ENCODE measurements at places on chromosomes 2 and 18.
A peak's percentile ranks its signal among the peaks of the same experiment; 100 is the strongest.

GRCh38 chr2:204535764-204536163 lies 9.5 kb upstream of the PARD3B start:
- no peak for DNase-seq

- DNase-seq: no peak
Observed at GRCh38 chr2:160411167-160411566, 82.4 kb downstream of the RBMS1 start.

DNA sequence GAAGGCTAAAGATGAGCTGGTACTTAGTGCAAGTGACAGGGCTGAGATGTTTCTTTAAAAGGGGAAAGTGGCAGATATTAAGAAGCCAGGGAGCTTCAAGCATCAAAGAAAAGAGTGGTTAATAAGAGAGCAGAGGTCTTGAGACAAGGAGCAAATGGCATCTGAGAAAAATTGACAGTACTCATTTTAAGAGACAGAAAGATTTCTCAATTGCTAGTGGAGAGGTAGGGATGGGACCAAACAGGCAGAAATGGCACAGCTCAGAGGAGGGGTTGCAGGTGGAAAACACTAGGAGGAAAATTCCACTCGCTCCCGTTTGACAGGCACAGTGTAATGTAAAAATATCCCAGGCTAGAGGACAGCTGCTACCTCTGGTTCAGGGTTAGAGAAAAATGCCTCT lies 593.4 kb upstream of the LRATD1 start:
- DNase-seq: no peak

GRCh38 chr2:120044336-120044735 lies 31.5 kb downstream of the EPB41L5 start:
- DNase-seq: no peak

- DNase-seq: no peak
Observed at GRCh38 chr2:232860593-232861241, 9.3 kb upstream of the SNORC start.

- DNase-seq: no peak
Observed at GRCh38 chr18:42614619-42615293, 500.7 kb downstream of the RIT2 start.

- no peak for DNase-seq
Observed at GRCh38 chr2:190843890-190844699, 36.5 kb upstream of the GLS start.

- DNase-seq: no peak
Observed at GRCh38 chr18:79275992-79276391, 119.7 kb upstream of the NFATC1 start.

- DNase-seq: no peak
Observed at GRCh38 chr2:36059691-36060090, 295.9 kb upstream of the CRIM1 start.

- peak; percentile 68 for DNase-seq
Observed at GRCh38 chr18:33231474-33232317, 208.8 kb downstream of the CCDC178 start.

- DNase-seq: no peak
Observed at GRCh38 chr2:191740759-191741158, 62.8 kb downstream of the NABP1 start.

DNA sequence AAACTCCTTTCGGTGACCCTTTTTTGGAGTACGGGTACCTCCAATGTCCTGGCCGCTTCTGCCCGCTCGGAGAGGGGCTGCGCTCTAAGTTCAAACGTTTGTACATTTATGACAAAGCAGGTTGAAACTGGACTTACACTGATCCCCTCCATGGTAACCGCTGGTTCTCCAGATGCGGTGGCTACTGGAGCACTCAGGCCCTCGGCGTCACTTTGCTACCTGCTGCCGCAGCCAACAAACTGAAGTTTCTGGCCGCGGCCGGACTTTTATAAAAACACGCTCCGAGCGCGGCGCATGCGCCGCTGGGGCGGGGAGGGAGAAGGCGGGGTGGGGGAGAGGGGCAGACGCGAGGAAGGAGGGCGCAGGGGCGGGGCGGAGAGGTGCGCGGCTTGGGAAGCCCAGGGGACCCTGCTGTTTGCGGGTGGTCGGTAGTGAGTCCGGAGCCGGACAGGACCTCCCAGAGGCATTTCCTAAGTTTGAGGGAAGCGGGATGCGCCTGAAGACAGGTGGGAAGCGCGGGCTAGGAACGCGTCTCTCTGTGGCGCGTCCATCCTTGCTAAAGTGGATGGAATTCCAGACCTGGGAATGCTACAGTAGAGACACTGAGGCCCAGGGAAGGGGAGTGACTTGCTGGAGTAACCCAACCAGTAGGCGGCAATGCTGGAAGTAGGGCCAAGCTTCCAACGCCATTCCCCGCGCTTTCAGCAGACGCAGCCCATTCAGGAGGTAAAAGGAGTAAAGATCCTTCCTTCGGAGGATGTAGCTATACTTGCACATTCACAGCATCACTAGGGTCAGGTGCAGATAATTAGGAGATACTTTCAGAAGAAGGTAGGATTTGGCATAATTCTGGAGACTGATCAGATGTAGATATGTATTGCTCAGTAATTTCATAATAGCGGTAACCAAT lies at the start of gene CXCR4:
Gene CXCR4, minus strand, starts transcription at position 241 of the 910 bp plus-strand sequence. Its CDS starts 89 bp downstream, at position 152.
- no peak for DNase-seq

DNA sequence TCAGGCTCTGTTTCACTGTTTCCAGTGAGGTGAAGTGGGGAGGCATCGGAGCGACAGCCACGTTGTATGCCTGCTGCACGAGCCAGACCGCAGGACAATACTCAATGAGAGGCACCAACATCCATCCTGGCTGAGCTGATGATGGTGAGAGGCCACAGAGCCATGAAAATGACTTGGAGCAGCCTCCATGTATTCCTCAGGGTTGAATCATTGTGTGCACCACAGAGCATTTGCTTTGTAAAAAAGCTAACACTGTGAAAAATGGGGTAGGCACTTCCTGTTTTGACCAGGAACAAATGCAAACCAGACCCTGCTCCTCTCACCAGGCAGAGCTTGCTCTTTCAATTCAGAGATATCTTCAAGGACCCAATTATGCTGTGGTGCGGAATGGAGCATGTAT lies 87.2 kb downstream of the LPIN1 start:
- DNase-seq: no peak

- DNase-seq: no peak
Observed at GRCh38 chr18:22838639-22839277, 94.4 kb upstream of the RBBP8 start.

GRCh38 chr2:55099878-55100820 lies 49.9 kb upstream of the RTN4 start:
- DNase-seq: no peak
